ENCODE measurements at places on chromosomes 1 and 21.

DNA sequence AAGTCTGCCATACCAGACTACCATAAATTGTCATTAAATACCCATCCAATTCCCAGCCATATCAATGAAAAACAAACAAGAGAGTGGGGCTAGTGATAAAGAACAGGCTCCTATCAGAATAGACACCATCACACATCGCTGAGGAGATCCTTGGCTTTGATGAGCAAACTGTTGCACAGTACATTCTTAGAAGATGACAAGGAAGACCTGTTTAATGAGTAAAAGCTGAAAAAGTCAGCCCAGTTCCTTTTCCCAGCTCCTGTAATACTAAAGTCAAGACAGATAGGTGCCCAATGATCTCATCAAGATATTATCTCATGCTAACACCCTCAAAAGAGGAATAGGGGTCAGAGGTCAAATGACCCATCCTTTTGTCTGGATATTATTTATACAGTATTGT, 164.5 kb upstream of the COA6 start:
- DNase-seq: no peak

GRCh38 chr1:232578651-232579195, 51.2 kb downstream of the SIPA1L2 start:
- DNase-seq: no peak

DNA sequence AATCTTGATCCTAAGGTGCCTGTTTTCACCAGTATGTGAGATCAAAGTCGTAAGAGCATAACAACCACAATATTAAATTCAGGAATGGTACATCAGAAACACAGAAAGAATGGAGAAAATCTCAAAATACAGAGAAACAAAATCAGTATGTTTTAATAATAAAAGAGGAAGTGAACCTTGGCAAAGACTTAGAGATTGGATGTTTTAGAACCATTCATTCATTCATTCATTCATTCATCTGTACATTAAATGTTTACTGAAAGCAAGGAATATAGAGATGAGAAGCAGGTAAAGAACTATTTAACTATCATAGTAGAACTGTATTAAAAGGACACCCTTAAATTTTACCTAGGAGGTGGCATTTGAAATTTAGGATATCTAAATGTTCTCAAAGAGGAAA, 55.7 kb downstream of the EDEM3 start:
- no peak for DNase-seq

- DNase-seq: peak; percentile 60
Measured at GRCh38 chr1:19664453-19665185, at the start of gene HTR6. Gene HTR6, plus strand, starts transcription at chr1:19664875. Its CDS starts 879 bp downstream, at chr1:19665754.

- DNase-seq: no peak
Measured at GRCh38 chr1:147787765-147788164, 27.4 kb upstream of the GJA5 start.

DNA sequence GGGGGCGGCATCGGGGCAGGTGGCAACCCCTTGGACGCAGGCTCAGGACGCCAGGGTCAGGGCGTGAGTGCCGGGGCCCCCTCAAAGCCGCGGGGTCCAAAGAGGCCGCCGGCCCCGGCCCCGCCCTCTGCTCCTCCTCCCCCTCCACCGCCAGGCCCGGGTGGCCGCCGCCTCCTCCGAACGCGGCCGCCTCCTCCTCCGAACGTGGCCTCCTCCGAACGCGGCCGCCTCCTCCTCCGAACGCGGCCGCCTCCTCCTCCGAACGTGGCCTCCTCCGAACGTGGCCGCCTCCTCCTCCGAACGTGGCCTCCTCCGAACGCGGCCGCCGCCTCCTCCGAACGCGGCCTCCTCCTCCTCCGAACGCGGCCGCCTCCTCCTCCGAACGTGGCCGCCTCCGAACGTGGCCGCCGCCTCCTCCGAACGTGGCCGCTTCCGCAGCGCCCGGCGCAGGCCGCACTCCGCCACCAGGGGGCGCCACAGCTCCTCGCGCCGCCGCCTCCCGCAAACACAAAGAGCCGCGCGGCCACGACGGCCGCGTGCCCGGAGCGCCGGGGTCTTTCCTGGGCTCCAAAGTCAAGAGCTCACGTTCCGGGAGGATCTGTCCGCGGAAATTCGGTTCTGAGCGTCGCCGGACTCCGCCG, 19.3 kb upstream of the SAMD11 start:
- peak; percentile 92 for DNase-seq

Data from nephron progenitor cell (in vitro differentiated cells).